Smooth muscle cell of the umbilical artery (primary cell): ENCODE measurements at places on chromosomes 2 and 18. TPM values are rescaled to one million over a fixed set of nuclear protein-coding genes. Genes with fewer than 3 reads are reported as not detected.

Gene DYSF
- total RNA-seq, result 0.30 and 2.1 TPM in 2 replicates

Gene INPP4A
- total RNA-seq, result 29.7 and 38.7 TPM in 2 replicates

Gene DSC1
- total RNA-seq, result 0.05 and 0.30 TPM in 2 replicates

Gene NEB
- 1.2 and 1.5 TPM in 2 replicates for total RNA-seq

Gene POLR1B
- 13.4 and 26.4 TPM in 2 replicates for total RNA-seq

Gene EPB41L3
- total RNA-seq, result 1.0 and 3.6 TPM in 2 replicates

Gene GALNT1
- total RNA-seq, result 65.9 and 158 TPM in 2 replicates

Gene DSC2
- total RNA-seq, result 2.8 and 3.3 TPM in 2 replicates

Gene CPS1
- total RNA-seq, result 7.4 and 8.5 TPM in 2 replicates

Gene SCLY
- total RNA-seq, result 14.8 and 16.9 TPM in 2 replicates

Gene FKBP7
- total RNA-seq, result 76.0 and 116 TPM in 2 replicates
